Ovary (tissue), 10 donors: ENCODE measurements at places on chromosomes 12 and 14.

GRCh38 chr14:75845136-75845804 is 136.5 kb downstream of the TGFB3 start:
- DNase-seq = no peak

GRCh38 chr12:25243680-25243990 is 7.1 kb downstream of the KRAS start:
- DNase-seq = no peak

DNA sequence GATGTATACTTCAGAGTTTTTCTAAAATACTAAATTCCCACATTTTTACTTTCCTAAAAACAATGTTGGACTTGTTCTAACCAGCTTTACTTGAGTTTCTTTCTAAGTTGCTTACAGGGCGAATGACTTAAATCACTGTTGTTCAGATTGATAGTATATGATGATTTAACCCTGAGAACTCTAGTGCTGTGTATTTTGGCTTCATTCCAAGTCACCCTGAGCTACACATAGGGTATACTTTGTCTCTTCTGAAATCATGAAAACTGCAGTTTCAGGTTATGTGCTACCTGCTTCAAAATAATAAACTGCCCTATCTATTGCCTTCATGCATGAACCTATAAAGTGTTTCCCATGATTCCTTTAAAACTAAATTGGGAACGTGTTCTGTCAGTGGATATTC is 162.5 kb upstream of the PDE3A start:
- no peak for DNase-seq

DNA sequence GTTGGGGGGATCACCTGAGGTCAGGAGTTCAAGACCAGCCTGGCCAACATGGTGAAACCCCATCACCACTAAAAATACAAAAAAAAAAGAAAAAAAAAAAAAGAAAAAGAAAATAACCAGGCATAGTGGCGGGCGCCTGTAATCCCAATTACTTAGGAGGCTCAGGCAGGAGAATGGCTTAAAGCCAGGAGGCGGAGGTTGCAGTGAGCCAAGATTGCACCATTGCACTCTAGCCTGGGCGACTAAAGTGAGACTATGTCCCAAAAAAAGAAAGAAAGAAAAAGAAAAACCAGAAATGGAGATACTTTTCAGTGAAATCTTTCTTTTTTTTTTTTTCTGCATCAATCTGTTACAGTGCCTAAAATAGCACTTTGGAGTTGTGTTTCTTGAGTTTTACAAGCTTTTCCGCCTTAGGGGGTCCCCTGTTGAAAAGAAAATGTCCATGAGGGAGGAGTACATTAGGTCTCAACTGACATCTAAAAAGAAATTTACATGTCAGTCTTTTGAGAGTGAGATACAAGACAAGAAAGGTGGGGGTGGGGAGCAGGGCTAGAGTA is 82.9 kb upstream of the VASH1 start:
- no peak for DNase-seq

DNA sequence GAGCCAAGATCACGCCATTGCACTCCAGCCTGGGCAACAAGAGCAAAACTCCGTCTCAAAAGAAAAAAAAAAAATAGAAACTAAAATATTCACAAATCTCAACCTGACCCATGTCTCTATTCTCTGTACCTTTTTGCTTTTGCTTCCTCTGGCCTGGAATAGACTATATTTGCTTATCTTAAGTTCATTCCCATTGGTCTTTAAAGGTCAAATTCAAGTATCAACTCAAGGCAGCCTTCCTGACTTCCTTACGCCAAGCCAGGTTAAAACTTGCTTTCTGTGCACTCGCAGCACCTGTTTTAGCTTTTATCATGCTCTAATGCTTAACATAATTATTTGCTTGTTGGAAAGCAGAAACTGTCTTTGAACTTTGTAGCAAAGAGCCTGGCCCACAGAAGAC is 14.8 kb downstream of the PYM1 start:
- no peak for DNase-seq

DNA sequence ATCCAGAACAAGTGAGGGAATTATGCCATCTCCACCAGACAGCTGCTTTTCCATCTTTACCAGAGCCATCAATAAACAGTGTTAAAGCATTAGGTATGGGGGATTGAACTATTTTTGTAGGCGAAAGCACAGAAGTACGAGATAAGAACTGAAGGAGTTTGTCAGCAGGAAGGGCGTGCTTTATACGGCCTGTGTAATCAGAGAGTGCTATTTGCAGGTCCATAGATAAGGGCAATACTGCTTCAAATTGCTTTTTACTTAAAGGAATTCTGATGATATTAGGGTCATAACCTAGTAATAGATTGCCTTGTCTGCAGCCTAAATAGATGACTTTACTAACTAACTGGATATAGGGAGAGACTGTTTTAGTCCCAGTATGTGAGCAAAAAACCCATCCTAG is 20.3 kb upstream of the CLEC4E start:
- no peak for DNase-seq

GRCh38 chr14:105931808-105932483 is 405.6 kb downstream of the TMEM121 start:
- DNase-seq = no peak

- DNase-seq = no peak
Measured at GRCh38 chr14:69672356-69672755, 61.0 kb downstream of the SUSD6 start.

- DNase-seq = no peak
Measured at GRCh38 chr14:64074961-64075612, 219.1 kb downstream of the ESR2 start.

GRCh38 chr12:88144037-88144436 is 1.9 kb downstream of the TMTC3 start:
- DNase-seq = no peak

GRCh38 chr12:116186482-116187150 is 90.9 kb downstream of the MED13L start:
- no peak for DNase-seq

DNA sequence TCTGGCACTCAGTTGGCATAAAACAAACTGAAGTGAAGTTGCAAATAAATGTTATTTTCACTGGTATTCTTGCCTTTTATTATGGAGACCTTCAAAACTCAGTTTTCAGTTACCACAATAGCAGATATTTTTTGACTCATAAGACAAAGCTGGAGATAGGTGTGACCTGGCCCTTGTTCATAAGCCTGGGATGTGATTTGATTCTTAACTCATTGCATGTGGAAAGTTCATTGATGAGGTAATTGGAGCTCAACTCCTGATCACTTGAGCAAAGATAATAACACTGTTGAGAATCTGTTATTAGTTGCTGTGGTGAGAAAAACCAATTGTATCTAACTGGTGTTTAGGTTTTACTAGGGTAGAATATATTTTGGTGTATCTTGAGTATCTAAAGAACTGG is 105.1 kb downstream of the AEBP2 start:
- DNase-seq = no peak

- DNase-seq = no peak
Measured at GRCh38 chr12:25875661-25876060, 82.8 kb upstream of the RASSF8 start.

DNA sequence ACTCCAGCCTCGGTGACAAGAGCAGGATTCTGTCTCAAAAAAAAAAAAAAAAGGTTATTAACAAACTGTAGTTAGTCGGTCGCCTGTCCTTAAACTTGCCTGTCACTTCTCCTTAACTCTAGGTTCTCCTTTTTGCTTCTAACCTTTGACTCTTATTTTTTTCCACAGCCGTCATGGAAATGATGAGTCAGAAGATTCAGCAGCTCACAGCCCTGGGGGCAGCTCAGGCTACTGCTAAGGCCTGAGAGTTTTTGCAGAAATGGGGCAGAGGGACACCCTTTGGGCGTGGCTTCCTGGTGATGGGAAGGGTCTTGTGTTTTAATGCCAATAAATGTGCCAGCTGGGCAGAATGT is 418 bp upstream of the MYG1 start:
- DNase-seq = no peak

DNA sequence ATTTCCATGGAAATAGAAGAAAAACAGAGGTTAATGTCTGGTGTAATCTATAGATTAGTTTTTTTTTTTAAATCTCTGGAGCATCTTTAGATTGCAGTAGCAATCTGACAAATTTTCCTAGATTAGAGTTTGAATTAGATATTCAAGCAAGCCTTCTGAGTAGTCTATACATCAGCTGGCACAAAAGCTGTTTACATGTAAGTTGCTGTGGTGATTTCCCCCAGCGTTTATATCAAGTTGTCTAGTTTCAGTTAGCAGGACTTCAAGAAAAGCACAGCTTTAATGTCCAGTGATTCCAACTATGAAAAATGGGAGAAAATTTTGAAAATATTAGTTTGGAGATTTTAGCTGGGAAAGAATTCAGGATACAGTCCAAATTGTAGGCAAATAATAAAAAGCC is 605.0 kb upstream of the USP15 start:
- no peak for DNase-seq

DNA sequence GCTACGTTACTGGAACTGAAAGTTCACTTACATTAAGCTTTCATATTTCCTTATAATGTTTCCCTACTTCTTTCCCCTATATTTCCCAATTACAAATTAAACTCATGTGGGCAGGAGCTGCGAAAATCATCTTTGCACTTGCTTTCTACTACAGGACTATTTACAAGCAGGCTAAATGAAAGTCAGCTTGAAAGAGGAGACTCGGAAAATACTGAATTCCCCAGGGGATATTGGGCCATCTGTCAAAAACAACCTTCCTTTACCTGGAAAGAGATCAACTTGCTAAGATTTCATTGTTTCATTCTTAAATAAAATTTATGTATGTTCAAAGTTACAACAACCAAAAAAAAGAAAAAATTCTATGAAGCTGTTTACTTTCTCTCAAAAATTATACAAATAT is 92.8 kb upstream of the BBS10 start:
- no peak for DNase-seq

- DNase-seq = no peak
Measured at GRCh38 chr14:52279408-52279807, 11.9 kb downstream of the PTGDR start.

DNA sequence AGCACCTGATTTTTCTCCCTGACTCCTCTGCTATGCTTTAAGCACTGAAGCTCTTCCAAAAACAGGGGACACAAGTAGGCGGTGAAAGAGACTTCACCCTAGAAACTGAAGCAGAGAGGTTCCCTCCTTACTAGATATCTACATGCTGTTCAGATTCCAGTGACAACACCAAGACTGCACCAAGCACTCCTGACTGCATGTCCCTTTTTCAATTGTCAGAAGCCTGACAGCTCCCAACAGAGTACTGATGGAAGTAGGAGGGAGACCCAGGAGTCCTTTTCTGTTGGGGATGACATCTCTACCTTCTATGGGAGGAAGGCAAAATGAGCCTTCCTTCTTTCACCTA is 10.4 kb downstream of the DCTN2 start:
- no peak for DNase-seq

- DNase-seq = peak; percentile 62
Measured at GRCh38 chr12:11863478-11863906, 207.2 kb upstream of the BCL2L14 start.

DNA sequence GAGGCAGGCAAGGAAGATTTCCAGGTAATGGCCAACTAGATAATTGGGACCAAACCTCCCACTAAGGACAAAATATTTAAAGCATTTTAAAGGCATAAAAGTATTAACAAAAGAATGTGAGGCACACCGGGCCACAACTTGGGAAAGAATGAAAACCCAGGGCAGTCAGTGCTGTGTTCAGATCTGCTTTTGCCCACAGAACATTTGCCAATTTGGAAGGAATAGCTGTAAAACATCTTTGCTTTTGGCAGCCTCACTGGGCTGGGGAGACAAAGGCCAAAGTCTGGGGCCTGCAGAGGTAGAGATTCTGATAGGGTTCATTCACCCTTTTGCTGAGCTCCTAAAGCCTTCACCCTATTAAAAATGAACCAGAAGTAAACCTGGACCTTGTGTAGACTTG is 82.3 kb downstream of the SYNE3 start:
- no peak for DNase-seq

DNA sequence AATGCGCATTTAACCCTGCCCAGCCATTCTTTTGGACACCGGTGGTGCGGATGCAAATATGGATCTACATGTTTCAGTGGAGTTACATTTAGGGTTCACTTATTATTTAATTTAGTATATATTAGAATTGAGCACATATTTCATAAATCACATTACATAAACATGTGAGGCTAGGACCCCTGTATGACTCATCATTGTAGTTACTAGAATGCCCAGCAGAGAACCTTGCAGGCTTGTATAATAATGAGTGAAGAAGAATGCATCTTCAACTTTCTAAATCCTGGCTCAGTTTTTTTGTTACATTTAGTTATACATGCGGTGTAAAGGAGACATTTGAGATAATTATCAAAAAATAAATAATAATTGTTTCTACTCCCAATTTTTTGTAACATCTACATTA is 369.0 kb downstream of the ATP23 start:
- no peak for DNase-seq

- peak; percentile 46 for DNase-seq
Measured at GRCh38 chr14:51547260-51547659, 104.5 kb upstream of the FRMD6 start.

DNA sequence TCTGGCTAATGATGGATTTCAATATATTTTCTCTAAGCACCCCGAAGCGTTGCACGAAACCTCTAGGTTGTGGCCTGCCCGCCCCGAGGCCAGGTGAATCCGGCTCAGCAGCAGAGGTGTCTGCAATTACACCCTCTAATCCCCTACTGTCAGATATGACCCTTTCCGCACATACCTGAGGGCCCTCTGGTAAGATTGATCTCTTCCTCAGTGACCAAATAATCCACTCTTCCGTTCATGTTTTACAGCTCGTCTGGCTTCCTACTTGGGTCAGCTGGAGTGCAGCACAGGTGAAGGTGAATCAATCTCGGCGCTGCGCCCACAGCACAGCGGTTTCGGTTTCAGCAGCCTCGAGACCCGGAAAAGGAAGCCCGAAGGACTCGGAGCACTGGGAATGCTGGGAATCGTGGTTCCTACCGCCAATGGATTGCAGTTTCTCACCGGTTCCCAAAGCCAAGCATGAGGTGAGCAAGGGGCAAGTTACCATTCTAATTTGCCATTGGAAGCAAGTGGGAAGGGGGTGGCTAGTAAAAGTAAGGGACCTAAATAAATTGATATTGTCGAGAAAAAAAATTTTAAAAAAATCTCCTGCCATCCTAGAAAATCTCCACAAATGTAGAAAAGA is at the start of gene SYNJ2BP:
Gene SYNJ2BP (minus strand): TSS at position 366 of the 625 bp plus-strand sequence. CDS start 127 bp downstream, at position 239.
- DNase-seq = peak; percentile 60
